ENCODE measurements at places on chromosomes 6 and 20. TPM values are rescaled to one million over a fixed set of nuclear protein-coding genes. Genes with fewer than 3 reads are reported as not detected.

GRCh38 chr20:2602046-2602735 lies 50.2 kb upstream of the NOP56 start:
- no peak for DNase-seq
- no peaks in the 10 kb centered on the region for H3K36me3 ChIP-seq
- no peaks in the 10 kb centered on the region for H3K4me1 ChIP-seq
- H3K27ac ChIP-seq: no peak overlapping the region
- H3K27me3 ChIP-seq: no peaks in the 10 kb centered on the region
- H3K4me3 ChIP-seq: no peak overlapping the region

DNA sequence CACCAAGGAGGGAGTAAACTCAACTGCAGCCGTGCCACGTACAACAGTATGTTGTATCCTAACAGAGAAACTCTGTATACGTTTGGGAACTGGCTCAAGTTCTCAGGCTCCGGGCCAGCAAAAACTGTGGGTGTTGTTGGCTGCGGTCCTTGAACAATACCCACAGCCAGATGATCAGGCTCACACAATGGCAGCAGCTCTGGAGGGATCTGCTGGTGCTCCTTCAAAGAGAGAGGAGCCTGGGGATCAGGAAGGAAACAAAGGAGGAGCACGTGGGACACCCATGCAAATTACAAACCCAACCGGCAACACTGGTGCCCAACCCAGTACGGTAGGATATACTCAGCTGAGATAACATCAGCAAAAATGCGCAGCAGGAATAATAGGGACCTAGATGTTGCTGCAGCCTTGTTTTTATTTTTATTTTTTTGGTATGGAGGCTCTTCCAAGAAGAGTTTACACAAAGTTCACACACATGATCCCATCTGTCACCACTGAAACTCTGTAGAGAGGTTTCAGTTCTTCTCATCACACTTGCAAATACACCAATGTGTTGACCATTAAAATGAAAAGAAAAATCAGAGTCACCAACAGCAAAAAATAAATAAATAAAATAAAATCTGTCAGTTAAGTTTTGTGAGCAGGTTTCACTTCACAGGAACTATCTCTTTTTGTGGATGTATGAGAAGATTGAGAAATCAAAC lies 41.2 kb upstream of the PDE10A start:
- no peaks in the 10 kb centered on the region for H3K27me3 ChIP-seq
- no peak for DNase-seq
- H3K4me3 ChIP-seq: no peak overlapping the region
- H3K36me3 ChIP-seq: no peaks in the 10 kb centered on the region

GRCh38 chr6:130178692-130179091 lies 44.1 kb downstream of the SAMD3 start:
- H3K4me3 ChIP-seq: no peak overlapping the region
- H3K27ac ChIP-seq: peak overlapping the region; percentile 53
- peak; percentile 46 for DNase-seq
- H3K27me3 ChIP-seq: no peaks in the 10 kb centered on the region
- H3K36me3 ChIP-seq: no peaks in the 10 kb centered on the region

- H3K27me3 ChIP-seq: no peaks in the 10 kb centered on the region
- no peak overlapping the region for H3K4me3 ChIP-seq
- no peak overlapping the region for H3K27ac ChIP-seq
- no peaks in the 10 kb centered on the region for H3K4me1 ChIP-seq
- H3K36me3 ChIP-seq: no peaks in the 10 kb centered on the region
Measured at GRCh38 chr6:14425805-14426204, 308.2 kb downstream of the CD83 start.

GRCh38 chr20:2849529-2849928 lies 9.0 kb downstream of the VPS16 start:
- no peaks in the 10 kb centered on the region for H3K4me1 ChIP-seq
- no peak for DNase-seq
- no peak overlapping the region for H3K4me3 ChIP-seq
- no peaks in the 10 kb centered on the region for H3K36me3 ChIP-seq
- H3K27me3 ChIP-seq: no peaks in the 10 kb centered on the region

DNA sequence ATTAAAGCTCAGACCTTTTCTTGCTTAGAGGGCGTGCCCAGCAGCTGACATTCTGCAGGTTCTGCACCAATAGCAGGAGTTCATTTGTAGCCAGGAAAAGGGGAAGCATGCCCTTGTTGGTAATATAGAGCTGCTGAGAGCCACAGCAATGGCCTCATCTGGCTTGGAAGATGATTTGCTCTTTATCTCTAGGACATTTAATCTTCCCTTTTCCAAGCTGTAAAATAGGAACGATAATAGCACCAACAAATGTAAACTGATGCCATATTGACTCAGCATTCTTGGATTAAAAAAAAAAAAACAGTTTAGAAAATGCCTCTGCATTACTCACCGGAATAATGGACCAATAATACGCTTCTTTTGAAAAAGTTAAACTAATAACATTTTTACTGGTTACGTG lies 93.4 kb upstream of the SLC2A12 start:
- no peak for DNase-seq
- H3K4me3 ChIP-seq: no peak overlapping the region
- no peak overlapping the region for H3K27ac ChIP-seq
- no peaks in the 10 kb centered on the region for H3K36me3 ChIP-seq

DNA sequence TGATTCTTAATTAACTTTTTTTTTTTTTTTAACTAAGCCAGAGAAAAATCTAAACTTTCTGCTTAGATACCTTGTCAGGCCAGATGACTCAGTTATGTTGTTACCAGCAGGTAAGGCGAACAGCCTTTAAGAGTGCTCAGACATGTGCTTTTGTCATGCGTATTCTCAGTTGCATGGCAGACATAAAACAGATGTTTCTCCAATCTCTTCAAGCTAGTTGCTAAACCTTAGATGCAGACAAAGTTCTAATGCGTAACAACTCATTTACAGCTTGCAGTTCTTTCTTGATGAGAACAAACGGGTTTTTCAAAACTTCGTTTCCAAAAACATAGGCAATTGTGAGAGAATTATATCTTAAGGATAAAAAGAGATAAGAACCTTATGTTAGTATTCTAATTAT lies 49.6 kb upstream of the GFRAL start:
- no peak overlapping the region for H3K27ac ChIP-seq
- no peak for DNase-seq
- no peaks in the 10 kb centered on the region for H3K4me1 ChIP-seq
- no peaks in the 10 kb centered on the region for H3K36me3 ChIP-seq

- H3K4me3 ChIP-seq: no peak overlapping the region
- H3K4me1 ChIP-seq: peaks cover 6% of the 10 kb centered on the region
- H3K27me3 ChIP-seq: no peaks in the 10 kb centered on the region
- H3K27ac ChIP-seq: no peak overlapping the region
- DNase-seq: no peak
Measured at GRCh38 chr6:90502381-90502780, 84.5 kb downstream of the MAP3K7 start.

DNA sequence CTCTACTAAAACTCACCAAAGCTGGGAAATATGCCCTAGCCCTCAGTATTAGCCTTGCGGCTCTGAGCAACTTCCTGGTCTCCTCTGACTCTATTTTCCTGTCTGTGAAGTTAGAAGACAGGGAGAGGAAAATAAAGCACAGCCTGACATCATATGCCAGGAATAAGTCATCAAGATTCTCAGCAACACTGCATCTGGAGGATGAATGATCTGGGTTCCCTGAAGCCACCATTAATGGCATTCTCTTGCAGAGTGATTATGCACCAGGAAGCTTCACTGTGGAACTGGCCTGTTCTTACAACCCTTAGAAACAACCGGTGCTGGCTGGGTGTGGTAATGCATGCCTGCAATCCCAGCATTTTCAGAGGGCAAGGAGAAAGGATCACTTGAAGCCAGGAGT lies 12.4 kb downstream of the ADGRF5 start:
- no peak for DNase-seq
- H3K27ac ChIP-seq: no peak overlapping the region

GRCh38 chr20:44733341-44734069 lies 12.2 kb upstream of the KCNK15 start:
- no peak overlapping the region for H3K4me3 ChIP-seq
- no peaks in the 10 kb centered on the region for H3K27me3 ChIP-seq
- no peaks in the 10 kb centered on the region for H3K36me3 ChIP-seq
- no peak for DNase-seq
- no peak overlapping the region for H3K27ac ChIP-seq

DNA sequence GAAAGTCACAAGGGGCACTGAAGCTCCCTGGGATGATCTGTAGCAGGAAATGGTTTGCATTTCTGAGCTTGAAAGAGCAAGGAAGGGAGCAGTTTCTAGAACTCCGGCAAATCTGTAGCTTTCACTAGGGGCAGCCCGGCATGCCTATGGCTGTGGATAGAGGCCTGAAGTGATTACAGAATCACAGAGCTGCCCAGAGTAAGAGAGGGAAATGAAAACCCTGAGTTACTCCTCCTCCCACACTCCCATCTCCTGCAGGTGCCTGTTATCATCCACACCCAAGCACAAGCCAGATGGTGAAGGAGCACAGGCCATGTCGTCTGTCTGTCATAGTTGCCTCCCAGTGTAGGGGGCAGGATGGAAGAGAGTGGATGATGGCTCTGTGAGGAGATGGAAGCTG lies 37.1 kb downstream of the HLA-F start:
- no peaks in the 10 kb centered on the region for H3K36me3 ChIP-seq
- H3K4me1 ChIP-seq: peaks cover 37% of the 10 kb centered on the region
- H3K27ac ChIP-seq: no peak overlapping the region
- H3K4me3 ChIP-seq: no peak overlapping the region
- H3K27me3 ChIP-seq: no peaks in the 10 kb centered on the region

- H3K27me3 ChIP-seq: no peaks in the 10 kb centered on the region
- H3K4me1 ChIP-seq: no peaks in the 10 kb centered on the region
- H3K27ac ChIP-seq: no peak overlapping the region
- DNase-seq: no peak
- no peaks in the 10 kb centered on the region for H3K36me3 ChIP-seq
Measured at GRCh38 chr20:46614503-46614902, 36.8 kb downstream of the SLC13A3 start.

DNA sequence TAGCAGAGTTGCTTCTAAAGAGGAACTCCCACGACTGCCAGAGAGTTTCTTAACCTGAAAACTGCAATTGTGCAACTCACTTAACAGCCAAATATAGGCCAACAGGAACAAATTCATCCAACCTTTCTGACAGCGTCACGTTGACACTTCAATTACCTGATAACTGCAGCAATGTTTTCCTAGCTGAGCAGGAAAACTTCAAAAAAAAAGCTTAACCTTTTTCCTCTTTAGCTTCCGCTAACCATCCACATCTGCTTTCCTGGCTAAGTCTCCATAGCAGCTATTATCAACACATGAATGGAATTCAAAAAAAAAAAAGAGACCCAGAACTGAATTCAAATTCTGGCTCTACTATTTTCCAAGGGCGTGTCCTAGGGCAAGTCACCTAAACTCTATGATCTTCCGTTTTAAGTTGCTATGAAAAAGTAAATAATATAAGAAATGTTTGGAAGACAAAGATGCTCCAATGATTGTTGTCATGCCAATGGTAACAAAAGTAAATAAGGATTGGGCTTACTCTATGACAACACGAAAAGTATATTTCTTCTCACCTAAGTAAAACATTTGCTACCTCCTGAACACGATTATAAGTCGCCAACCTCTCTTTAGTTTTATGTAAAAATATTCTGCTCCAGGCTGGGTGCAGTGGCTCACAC lies 524.6 kb upstream of the JARID2 start:
- H3K27ac ChIP-seq: no peak overlapping the region
- DNase-seq: no peak
- peaks cover 20% of the 10 kb centered on the region for H3K4me1 ChIP-seq
- no peaks in the 10 kb centered on the region for H3K36me3 ChIP-seq

GRCh38 chr6:33320315-33321181 lies 3.0 kb upstream of the ZBTB22 start:
- peaks cover 22% of the 10 kb centered on the region for H3K36me3 ChIP-seq
- no peaks in the 10 kb centered on the region for H3K27me3 ChIP-seq
- peaks cover 45% of the 10 kb centered on the region for H3K4me1 ChIP-seq
- H3K27ac ChIP-seq: peak overlapping the region; percentile 80
- H3K4me3 ChIP-seq: peak overlapping the region; percentile 4

DNA sequence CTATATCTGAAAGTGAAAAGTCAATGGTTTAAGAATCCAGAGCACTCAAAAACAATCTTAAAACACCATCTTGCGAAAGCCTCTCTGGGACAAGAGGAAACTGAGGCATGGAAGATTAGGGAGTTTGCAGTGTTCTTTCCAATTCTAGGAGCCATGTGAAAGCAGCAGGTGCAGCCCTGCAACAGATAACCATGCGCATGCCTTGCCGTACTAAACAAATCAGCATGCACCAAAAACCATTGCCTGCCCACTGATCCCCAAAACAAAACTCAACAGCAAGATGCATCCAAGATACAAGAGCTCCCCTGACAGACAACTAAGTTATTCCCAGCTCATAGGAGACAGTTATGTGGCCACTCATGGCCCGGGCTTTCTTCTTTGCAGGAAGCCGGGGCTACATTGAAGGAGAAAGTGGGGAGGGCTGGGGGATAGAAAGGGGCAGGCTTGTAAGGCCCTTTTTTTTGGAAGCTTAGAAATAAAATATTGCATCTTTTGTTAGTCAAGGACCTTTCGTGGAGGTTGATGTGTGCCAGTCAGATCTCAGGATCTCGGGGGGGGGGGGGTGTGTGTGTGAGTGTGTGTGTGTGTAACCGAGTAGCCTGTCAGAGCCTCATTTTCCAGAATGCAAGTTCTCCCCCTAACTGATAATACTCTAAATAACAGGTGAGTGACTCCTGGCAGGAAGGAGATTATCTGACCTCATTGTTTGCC lies 178.4 kb downstream of the MBOAT1 start:
- no peaks in the 10 kb centered on the region for H3K4me1 ChIP-seq
- H3K27me3 ChIP-seq: no peaks in the 10 kb centered on the region
- DNase-seq: no peak
- H3K27ac ChIP-seq: no peak overlapping the region
- H3K4me3 ChIP-seq: no peak overlapping the region

- H3K4me1 ChIP-seq: no peaks in the 10 kb centered on the region
- no peaks in the 10 kb centered on the region for H3K36me3 ChIP-seq
- no peak overlapping the region for H3K27ac ChIP-seq
- no peak for DNase-seq
Measured at GRCh38 chr6:35248300-35248699, 11.2 kb upstream of the ZNF76 start.

DNA sequence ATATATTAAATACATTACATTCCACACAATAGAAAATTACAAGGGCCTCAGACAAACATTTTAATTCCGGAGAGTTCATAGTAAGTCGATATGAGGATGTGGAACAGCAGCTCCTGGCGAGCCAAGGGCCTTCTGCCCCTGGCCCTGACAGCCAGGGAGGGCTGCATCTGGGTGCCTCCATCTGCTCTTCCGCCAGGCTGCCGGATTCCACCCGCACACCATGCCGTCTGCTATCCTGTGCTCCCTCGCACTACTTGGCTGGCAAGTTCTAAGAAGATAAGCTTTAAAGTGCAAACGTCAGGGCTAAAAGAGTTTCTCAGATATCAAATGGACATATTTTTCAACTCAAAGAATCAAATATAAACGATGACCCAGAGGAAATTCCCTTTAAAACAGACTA lies 656.3 kb upstream of the NOX3 start:
- H3K27me3 ChIP-seq: no peaks in the 10 kb centered on the region
- H3K4me1 ChIP-seq: peaks cover 5% of the 10 kb centered on the region
- no peaks in the 10 kb centered on the region for H3K36me3 ChIP-seq
- no peak for DNase-seq
- no peak overlapping the region for H3K4me3 ChIP-seq
- H3K27ac ChIP-seq: no peak overlapping the region

GRCh38 chr6:10951675-10952282 lies 64.9 kb downstream of the SYCP2L start:
- no peaks in the 10 kb centered on the region for H3K27me3 ChIP-seq
- no peaks in the 10 kb centered on the region for H3K4me1 ChIP-seq
- no peak overlapping the region for H3K4me3 ChIP-seq
- H3K27ac ChIP-seq: no peak overlapping the region
- DNase-seq: no peak

AIF1 gene
- not detected for polyA plus RNA-seq

TCFL5 gene
- polyA plus RNA-seq: 14.5 TPM

MTFR2 gene
- polyA plus RNA-seq: 12.0 TPM

SLC26A8 gene
- 0.02 TPM for polyA plus RNA-seq

DDO gene
- not detected for polyA plus RNA-seq

STX11 gene
- 0.28 TPM for polyA plus RNA-seq
